ENCODE measurements at places on chromosomes 4 and X.

GRCh38 chr4:24067367-24068193, 177.7 kb upstream of the PPARGC1A start:
- no peak for DNase-seq

DNA sequence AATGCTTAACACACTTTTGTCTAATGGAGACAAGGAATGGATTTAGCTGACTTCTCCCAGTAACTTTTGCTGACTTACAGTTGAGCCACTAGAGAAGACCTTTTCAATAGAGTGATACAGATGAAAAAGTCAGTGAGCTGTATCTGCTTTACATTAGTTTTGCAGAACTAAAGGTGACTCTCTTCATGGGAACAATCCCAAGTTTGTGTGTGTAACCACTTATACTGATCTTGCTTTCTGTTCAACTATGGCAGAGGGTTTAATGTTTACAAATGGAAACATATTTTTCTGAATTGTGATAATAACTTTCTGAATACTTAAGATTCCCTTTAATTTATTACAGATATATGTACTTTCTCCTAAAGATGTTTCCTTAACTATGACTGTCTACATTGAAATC, 182.6 kb upstream of the PUDP start:
- no peak for DNase-seq

DNA sequence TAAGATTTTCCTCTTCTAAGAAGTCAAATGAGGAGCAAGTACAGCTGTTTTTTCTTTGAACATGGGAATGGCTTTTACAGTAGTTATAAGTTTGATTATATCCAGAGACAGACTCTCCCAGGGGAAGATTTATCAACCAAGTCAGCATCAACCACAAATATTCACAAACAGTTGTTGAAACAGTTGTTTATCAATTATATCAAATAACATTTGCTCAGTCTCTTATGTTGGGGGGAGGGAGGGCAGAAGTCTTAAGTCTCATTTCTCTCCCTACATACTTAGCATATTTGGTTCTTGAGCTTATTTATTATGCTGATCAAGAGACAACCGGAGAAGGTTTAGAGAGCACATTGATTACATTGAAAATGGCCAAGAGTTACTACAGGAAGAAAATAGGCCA, 110.1 kb downstream of the FBXO8 start:
- DNase-seq: no peak

DNA sequence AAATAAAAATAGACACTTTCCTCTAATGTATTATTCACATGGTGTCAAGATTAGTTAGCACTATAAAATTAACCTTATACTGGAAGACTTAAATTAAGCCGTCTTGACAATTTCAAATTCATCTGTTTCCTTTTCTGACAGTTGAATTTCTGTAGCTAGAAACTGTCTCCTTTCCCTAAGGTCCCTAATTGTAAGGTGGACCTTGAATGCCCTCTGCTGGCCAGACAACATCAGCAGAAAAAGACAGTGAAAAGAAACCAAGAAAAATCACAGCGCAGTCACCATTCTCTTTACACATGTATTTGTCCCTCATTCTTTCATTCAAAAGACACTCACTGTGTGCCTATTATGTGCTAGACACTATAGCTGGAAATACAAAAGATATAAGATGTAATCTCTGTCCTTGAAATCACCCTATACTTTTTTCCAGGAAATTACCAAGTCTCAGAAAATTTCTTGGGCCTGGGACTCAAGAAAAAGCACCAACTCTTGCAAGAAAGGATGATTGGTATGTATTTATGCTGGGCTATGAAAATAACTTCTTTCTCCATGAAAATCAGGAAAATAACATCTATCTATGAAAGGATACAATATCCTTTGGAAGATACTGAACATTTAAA, 32.7 kb upstream of the AMBN start:
- peak; percentile 0 for DNase-seq

DNA sequence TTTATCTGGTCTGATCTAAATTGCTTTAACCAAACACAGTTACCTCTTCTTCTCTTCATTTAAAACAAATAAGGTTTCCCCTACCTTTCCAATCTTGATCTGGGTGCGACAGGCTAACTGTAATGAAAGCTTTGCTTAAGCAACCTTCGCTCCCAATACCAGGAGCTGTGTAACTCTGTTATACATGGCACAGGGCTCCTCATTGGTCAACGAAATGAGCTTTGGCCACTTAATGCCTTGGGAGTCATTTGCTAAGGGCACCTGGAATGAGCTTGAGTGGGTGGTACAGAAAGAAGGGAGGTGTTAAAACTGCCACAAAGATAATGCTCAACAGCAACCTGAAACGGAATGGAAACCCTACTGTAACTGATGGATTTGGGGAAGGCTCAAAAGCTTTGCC, 140.5 kb downstream of the CHRNA9 start:
- DNase-seq: no peak

DNA sequence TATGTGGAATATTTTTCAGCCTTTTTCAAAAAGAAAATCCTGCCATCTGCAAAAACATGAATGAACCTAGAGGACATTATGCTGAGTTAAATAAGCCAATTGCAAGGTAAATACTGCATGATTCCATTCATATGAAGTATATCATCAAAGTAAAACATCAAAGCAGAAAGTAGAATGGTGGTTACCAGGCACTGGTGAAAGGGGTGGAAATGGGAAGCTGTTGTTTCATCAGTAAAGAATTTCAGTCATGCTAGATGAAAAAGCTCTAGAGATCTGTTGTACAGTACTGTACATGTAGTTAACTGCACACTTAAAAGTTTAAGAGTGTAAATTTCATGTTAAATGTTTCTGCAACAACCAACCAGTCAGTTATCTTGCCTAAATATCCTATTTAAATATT, 196.8 kb upstream of the ADGRL3 start:
- no peak for DNase-seq

GRCh38 chr4:182339221-182339641, 96.0 kb downstream of the TENM3 start:
- DNase-seq: no peak

GRCh38 chr4:141309874-141310273, 89.2 kb downstream of the ZNF330 start:
- DNase-seq: no peak

- peak; percentile 35 for DNase-seq
Observed at GRCh38 chr4:808860-809570, 16.9 kb downstream of the CPLX1 start.

- peak; percentile 49 for DNase-seq
Observed at GRCh38 chr4:153750197-153750817, 9.5 kb downstream of the RNF175 start.

Measured in occipital lobe (tissue), 3 donors.